Stimulated activated CD4-positive, alpha-beta T cell treated with anti-CD3 and anti-CD28 coated beads, Interleukin-4, amount 100 ng/mL, for 4 hours (primary cell): ENCODE measurements at places on chromosomes 3 and 15.
A peak's percentile ranks its signal among the peaks of the same experiment; 100 is the strongest.

GRCh38 chr3:10876661-10877060 lies 60.6 kb downstream of the SLC6A11 start:
- DNase-seq = no peak

DNA sequence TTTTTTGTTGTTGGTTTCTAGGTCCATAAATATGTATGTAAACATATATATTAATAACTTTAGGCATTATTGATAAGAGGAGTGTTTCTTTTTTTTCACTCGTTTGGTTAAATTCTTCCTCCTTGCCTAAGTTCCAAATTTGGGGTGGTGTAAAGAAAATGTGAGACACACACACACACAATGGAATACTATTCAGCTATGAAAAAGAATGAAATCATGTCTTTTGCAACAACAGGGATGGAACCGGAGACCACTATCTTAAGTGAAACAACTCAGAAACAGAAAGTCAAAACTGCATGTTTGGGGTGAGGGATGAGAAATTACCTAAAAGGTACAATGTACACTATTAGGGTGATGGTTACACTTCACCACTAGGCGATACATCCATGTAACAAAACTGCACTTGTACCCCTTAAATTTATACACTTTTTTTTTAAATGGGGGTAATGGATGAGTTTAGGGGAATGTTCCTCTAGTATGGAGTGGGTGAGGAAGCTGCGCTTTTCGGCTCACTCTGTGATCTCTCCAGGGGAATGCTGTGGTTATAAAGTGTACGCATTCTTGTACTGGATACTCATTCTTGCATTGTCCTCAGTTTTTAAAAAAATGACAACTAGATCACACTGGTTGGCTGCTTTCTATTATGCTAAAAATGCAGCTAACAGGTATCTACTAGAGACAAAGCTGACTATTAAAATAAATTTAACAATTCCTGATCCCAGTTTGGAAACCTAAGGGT lies 50.8 kb upstream of the PPARG start:
- DNase-seq = no peak

GRCh38 chr3:127177226-127177625 lies 15.7 kb upstream of the PRR23E start:
- no peak for DNase-seq

DNA sequence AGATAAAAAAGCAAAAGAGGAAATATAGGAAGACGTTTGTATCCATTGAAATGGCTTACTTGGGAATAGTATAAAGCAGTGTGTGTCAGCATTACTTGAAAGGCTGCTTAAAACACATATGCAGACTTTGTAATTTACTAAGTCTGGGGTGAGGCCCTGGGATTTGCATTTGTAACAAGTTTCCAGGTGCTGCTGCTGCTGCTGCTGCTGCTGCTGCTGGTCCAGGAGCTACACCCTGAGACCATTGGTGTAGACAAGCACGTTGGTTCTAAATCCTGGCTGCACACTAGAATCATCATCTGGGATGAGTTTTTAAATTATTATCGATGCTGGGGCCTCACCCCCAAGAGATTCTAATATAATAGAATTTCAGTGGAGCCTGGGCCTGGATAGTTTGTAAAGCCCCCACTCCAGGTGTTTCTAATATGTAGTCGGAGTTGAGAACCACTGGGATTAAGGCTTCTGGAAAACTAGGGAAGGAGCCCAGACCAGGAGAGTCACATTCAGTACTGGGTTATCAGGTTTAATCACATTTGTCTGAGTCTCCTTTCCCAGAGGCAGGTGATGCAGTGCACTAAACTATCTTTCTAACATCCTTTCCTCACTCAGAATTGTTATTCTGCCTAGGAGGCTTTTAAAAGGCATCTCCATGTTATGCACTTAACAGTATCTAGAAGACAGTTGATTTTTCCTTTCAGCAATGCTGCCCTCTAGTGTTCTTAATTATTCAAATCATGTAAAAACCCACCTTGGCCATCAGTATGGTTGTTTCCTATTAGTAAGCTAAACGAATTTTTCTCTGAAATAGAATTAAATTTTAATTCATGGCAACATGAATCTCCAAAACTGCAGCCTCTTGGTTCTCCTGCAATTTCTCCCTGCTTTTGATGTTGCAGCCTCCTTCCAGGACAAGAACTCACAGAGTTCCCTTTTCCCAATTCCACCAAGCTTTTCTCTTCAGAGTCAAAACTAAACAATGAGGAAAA lies 45.4 kb downstream of the SSR3 start:
- no peak for DNase-seq

DNA sequence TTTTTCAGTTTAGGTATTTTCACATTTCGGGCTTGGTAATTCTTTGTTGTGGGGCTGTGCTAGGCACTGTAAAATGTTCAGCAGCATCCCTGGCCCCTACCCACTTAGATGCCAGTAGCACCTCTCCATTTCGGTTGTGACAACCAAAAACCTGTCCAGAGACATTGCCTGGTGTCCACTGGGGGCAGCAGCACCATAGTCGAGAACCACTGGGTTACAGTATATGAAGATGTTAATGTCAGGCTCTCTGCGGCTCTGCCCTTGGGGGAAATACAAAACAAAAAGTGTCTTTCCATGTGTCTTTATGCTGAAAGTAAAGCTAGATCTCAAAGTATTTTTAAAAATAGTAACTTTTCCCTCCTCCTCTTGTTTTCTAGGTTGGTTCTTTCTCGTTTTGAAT lies 177.2 kb downstream of the ITPR1 start:
- DNase-seq = no peak

- no peak for DNase-seq
Observed at GRCh38 chr3:143135150-143135549, 15.6 kb downstream of the CHST2 start.

DNA sequence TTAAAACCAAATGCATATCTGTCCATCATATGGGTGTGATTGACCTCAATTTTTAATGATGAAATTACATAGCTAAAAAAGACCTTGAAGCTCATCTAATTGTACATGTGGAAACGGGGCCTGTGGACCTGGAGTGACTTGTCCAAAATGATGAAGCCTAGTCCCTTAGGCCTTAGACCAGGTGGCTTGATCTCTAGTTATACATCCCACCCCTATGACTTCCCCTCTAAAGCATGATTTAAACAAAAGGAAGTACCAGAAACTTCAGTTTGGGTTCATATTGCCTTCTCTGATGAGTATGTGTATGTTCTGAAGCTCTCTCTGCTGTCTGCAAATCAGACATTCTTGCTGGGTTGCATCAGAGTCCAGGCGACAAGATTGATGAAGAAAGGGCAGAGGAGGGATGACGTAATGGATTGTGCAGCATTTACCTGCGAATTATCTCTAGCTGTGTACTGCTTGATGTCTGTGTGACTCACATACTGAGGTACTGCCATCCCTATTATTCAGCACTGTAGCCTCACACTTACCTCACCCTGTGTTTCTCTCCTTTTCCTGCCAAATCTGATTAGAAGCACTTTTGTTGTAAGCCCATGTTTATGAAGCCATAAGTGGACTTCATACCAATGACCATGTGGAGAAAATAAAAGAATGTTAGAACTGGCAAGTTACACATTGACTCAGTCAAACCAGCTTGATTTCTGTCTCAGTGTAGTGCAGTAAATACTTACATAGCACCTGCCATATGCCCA lies 111.5 kb downstream of the FILIP1L start:
- no peak for DNase-seq

DNA sequence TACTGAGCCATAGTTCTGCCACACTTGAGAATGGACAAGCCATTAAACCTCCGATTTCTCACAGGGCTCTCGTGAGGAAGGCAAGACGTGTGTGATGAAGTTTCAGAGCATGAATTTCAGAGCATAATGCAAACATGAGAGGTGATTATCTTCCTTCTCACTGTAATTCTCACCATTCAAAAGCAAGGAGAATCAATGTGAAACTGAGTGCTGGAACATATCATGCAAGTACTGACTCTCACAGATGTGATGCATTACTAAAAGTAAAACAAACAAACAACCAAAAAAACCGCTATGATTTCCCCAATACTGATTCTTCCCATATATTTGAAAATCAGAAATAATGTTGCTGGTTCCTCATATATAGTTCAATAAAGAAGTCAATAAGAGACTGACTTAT lies 23.7 kb downstream of the P3H2 start:
- DNase-seq = no peak

DNA sequence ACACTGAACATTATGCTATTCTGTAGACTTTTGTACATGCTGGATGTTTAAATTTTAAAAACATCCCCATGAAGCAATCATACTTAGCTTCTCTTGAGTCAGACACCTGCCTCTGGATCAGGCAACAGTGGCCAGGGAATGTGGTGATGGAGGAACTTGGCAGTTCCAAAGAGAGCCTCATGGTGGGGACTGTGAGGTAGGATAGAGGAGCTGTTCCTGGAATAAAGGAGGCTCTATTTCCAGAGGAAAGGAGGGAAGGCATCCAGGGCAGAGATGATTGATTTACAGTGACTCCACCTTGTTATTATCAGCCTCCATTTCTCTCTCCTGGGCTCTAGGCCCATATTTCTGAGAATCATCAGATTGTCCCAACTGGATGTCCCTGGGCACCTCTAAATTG lies 35.0 kb upstream of the ABHD17C start:
- DNase-seq = no peak

DNA sequence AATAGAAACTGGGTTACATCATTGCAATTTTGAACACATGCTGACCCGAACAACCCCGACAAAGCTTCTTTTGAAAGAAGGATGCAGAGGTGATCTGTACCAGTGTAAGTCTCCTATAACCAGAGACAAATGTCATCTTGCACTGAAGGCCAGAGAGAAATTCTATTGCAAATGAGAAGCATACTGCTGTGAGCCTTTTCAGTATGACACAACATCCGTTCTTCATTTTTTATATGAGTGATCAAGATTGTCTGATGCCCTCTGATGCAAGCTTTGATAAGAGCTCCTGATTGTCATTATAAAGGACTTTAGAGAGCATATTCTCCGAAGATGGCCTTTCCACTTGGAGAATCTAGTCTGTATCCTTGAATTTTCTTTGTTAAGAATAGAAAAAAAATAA lies 36.9 kb downstream of the PCOLCE2 start:
- no peak for DNase-seq

- no peak for DNase-seq
Observed at GRCh38 chr15:25345943-25346342, 92.9 kb downstream of the UBE3A start.

- peak; percentile 59 for DNase-seq
Observed at GRCh38 chr3:59425942-59426341, 376.1 kb upstream of the CFAP20DC start.

- no peak for DNase-seq
Observed at GRCh38 chr15:49987198-49987785, 131.7 kb downstream of the ATP8B4 start.

DNA sequence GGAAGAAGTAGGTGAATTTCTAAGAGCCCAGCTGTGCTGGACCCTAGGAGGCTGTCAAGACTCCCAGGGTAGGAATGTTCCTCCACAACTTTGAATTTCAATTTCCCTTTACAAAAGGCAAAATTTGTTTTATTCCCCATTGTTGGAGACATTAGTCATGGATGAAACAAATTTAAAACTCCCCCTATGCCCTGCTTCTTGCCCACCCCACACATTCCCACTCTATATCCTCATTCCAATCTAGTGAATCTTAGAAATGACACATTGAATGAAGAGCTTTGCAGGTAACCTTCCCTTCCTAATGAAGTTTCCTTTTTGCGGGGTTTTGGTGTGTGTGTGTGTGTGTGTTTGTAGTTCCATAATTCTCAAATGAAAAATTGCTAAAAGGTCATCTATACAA lies 72.6 kb downstream of the CCNL1 start:
- DNase-seq = no peak
